Cortex of kidney (tissue), 1 donor: ENCODE measurements at places on chromosomes 2 and 18.

DNA sequence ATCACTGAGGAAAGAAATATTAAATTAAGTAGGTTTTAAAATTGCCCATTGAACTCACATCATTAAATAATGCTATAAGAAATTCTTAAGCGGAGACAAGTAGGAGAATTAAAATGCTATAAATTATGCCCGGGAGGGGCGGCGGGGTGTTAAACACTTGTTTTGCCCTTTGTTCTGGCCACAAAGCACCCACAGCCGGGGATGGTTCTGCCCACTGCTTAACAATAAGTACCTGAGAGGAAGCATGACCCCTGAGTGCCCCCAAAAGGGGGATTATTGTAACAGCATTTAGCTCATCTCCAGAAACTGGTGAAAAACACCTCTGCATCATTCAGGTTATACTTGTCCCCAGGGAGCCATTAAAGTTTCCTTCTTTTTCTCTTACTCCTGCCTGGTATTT, 332.7 kb upstream of the POU3F3 start:
- no peak for DNase-seq

GRCh38 chr2:158357699-158358098, 98.9 kb downstream of the CCDC148 start:
- no peak for DNase-seq

- DNase-seq: no peak
Observed at GRCh38 chr18:2905854-2906703, 59.3 kb downstream of the EMILIN2 start.

DNA sequence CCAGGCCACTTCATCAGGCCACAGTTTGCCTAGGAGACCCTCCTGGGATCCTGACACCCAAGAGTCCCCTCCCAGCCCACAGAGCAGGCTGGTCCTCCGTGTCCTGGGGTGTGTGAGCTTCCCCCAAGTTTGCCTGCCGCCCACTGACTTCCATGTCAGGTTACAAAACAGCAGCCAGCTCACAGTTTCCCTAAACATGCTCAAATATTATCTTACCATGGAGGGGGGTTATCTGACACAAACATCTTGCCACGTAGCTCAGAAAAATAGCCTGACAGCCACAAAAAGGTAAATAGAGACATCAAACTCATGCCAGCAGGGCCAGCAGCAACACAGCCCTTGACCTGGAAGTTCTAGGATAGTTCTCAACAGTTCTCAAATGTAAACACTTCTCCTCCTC, 346.5 kb downstream of the TNS1 start:
- DNase-seq: no peak

DNA sequence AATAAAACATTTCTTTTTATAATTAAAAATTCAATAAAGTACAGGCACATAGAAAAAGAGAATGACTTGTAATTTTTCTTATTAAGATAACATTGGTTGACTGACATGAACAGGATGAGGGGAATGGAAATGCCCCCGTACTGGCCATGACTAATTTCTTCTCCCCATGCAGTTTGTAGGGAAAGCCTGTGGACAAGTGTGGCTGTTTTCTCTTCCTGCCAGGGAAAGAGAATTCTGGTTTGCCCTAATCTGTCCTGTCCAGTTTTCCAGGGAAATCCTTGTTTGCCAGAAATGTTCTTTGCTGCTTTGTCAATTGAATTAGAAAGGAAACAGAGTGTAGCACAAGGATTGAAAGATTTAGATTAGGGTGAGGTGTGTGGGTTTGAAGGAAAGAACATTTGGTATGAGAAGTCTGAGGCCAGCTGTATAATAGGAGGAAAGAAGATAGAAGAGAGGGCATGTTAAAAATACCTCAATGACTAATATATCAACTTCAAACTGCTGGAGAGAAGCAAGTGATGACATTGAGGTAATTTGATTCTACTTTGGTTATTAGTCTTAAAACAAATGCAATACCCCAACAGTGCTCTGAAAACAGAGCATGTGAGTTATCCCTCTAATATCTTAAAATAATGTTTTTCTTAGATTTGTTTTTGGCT, 593.9 kb upstream of the ZNF804A start:
- DNase-seq: no peak

- DNase-seq: no peak
Observed at GRCh38 chr2:11832531-11832930, 86.1 kb downstream of the LPIN1 start.

DNA sequence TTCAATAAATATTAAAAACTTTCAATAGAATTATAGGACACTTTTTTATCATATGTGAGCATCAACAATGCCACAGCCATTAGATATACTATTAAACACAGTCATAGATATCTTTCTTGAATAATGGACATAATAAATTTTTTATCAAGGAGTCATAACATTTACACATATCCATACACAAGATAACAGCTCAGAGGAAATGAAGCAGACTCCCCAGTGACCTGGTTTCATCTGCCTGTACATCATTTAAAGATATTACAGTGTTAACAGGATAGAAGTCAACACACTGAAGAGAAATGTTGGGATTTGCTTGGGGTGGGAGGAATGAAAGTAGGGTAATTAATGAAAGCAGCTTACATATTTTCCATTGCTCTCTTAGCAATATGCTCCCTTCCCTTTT, 5.1 kb downstream of the SCG2 start:
- DNase-seq: no peak

- no peak for DNase-seq
Observed at GRCh38 chr18:25349131-25349925, 2.6 kb downstream of the ZNF521 start.

- no peak for DNase-seq
Observed at GRCh38 chr18:31100436-31101182, 1.6 kb downstream of the DSC2 start.

DNA sequence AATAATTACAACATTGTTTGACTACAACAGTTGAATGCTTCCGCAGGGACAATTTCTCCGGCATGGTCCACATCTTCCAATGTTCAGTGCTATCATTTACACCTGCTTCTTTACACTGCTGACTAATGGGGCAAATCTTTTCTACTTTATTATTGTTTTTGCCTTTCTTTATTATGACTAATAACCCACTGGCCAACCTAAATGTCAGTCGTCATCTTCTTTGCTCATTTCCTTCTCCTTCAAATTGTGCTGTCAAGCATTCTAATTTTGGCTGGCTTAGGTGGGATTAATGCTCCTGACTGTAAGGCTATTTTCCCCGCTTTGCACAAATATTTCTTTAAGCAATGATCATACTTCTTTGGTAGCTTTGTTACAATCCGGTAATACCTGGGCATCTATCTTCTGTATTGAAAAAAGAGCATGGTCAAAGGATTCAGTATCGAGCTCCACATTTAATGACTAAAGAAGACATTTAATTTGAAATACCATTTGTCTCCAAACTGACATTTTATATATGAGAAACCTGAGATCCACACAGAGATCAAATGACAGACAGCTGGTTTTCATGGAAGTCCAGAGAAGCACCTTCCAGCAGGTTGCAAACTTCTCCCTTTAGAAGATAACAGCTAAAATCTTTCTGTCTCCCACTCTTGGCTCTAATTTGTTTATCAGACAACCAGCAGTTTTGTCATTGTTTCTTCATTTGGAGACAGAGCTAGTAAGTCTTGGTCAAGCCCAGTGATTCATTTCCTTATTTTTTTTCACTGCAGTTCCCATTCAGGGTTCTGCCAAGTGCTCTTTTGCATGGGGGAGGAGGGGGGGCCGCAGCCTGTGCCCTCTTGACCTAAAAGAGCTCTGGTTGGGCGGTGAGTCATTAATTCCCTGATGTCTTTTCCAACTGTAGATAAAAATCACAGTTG, 132.9 kb downstream of the SOCS6 start:
- DNase-seq: no peak

DNA sequence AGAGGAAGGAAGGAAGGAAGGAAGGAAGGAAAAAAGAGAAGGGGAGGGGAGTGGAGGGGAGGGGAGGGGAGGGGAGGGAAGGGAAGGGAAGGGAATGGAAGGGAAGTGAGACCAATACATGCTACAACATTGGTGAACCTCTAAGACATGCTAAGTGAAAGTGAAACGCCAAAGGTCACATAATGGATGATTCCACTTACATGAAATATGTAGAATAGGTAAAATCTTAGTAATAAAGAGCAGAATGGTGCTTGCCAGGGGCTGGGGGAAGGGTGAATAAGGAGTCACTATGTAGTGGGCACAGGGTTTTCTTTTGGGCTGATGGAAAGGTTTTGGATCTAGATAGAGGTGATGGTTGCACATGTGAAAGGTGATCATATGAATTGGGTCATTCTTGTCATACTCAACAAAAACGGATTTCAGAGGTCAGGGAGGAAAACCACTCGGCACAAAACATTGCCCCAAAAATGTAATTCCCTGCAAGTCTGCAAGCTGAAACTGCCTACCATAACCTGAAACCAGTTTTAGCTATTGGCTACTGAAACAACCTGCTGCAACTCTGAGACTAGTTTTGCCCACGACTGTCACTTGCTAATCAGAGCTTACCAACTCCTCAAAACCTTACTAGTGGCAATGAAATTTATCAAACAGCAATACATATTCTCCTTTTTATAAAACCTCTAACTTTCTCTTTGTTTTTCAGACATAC, 59.2 kb downstream of the CCDC141 start:
- no peak for DNase-seq

GRCh38 chr2:98458207-98458606, 13.5 kb downstream of the INPP4A start:
- no peak for DNase-seq

DNA sequence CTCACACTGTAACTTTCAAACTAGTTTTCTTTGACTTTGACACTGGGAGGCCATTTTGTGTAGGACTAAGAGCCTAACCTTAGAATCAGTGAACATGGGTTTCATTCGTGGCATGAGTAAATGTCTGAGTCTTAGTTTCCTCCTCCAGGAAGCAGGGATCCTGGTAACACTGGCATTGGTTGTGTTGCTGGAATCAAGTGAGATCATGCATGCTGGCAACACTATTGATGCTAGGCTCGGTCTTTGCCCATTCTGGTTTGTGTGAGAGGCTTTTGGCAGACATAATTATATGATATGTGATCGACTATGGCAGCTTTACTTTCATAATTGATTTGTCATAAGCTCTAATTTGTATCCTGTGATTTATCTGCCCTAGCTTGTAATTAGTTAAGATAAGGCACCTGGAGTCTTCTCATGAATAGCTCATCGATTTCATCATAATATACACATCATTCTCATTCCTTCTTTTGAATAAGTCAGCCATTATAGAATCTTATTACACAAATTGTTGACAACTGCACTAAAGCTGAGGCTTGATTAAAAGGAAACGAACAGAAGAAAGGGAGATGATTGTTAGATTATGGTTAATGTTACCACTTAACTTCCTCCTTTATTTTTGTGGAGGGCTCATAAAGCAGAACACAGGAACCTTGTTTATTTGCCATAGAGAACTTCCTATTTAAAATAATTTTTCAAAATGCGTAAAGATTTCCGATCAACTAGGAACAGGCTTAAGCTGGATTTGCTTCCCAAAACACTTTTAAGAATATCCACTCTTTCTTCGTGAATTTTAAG, 12.6 kb downstream of the PPP1R1C start:
- DNase-seq: no peak

DNA sequence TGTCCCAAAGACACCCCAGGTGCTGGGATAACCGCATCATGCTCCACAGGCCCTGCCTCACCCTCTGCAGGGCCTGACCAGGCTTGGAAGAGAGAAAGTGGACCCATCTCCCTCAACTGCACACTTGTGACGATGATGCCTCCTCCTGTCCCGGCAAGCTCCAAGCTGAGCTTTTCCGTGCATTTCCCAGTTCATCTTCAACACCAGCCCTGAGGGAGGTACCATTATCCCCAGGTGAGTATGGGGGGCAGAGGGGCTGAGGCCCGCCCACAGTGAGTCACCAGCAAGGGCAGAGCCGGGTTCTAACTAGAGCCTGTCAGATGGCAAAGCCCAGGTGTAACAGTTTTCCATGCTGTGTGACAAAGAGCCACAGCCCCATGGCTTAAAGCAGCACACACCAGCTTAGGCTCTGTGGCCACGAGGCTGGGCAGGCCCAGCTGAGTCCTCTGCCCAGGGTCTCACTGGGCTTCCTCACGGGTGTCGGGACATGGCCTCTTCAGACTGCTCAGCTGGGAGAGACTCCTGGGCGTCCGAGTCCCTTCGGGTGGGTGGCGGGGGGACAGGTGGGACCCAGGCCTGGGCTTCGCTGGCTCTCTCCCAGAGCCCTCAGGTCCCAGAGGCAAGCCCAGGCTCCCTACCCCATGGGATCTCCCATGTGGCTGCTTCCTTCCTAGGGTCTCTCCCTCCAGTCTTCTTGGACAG, 108.4 kb upstream of the OTOS start:
- no peak for DNase-seq

DNA sequence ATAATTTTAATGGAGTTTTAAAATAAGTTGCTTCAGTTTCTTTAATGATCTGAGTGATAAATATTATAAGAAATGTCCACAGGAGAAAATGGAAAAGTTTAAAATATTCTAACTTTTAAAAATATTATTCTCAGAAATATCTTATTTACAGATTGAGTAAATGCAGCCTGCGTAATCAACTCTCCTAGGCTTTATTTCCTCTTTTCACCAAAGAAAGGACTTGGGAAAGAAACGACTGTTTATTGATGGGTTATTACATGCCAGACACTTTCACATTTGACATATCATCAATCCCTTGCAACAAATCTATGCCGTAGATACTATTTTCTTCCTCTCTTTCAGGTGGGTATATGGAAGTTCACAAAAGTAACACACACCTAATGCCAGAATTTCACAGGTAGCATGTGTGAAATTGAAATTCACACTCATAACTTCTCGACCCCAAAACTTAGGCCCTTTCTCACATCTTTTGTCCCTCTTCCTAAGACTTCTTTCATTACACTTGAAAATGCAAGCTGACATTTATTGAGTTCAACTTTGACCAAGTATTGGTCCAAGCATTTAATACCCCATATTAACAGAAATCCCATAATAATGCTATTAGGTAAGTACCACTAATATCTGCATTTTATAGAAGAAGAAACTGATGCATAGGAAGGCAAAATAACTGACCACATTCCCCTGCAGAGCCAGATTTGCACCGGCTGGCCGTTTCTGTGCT, 49.2 kb downstream of the MYOM1 start:
- DNase-seq: no peak

DNA sequence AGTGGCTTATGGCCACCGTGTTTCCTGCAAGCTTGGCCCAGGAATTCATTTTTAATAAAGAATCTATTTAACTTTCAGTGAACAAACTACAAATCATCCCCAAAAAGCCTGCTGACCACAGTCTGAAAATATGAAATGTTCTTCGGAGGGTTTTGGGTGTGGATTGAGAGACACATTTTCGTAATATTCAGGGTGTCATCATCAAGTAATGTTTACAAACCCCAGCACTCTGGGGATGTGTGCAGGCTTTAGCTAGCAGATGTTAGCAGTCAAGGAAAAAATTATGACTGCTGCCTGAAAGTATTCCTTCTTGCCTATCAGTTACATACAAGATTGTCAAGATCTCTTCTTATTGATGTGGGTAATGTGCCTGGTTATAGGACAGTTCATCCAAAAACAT, 143.9 kb upstream of the FN1 start:
- no peak for DNase-seq
